ENCODE measurements at places on chromosomes 11 and 22. TPM values are rescaled to one million over a fixed set of nuclear protein-coding genes. Genes with fewer than 3 reads are reported as not detected.

PLEKHB1 gene
- not detected for total RNA-seq

DDTL gene
- total RNA-seq: 1.3 TPM

ASRGL1 gene
- 16.7 TPM for total RNA-seq

GAL3ST1 gene
- total RNA-seq: not detected

MIOX gene
- not detected for total RNA-seq

MPZL2 gene
- total RNA-seq: 25.8 TPM

CRKL gene
- total RNA-seq: 48.7 TPM

Data from vein endothelial cell (primary cell).